IPS DF 6.9 (cell line): ENCODE measurements at places on chromosomes 11 and 22.

- DNase-seq: no peak
Measured at GRCh38 chr11:69425895-69426544, 55.4 kb upstream of the LINC01488 start.

DNA sequence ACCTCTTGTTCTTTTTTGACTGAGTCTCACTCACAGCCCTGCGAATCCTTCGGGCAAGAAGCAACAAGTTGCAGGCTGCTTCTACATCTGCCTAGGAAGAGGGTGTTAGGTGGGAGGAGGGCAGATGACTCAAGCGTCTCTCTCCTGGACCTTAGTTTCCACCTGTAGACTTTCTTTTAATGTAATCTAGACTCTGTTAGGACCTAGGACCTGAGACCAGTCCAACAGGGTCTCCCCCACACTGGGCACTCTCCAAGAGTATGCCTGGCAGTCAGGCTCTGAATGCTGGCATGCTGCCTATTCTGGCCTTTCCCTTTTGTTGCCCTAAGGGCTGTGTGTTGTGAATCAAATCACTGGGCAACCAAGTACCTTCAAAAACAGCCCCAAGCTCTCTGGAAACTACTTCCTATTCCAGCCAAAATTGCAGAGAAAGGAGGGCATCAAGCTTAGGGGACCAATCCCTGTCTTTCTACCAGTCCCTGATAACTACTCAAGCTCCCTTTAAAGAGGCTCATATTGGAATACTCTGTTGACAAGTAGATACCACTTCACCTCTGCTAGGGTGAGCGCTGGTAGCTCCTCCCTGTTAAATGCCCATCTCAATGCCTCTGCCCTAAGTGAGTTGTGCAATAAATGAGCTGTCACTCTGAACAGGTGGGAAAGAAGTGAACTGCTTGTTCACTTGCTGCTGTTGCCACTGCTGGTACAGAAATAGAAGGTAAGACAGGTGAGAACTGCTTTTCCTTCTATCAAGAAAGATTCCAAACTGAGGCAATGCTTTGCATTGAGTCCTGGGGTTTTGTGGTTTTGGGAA is at the start of gene BBOX1:
TSS of gene BBOX1 (plus strand) at position 514 of the 814 bp plus-strand sequence. CDS start 14,616 bp downstream, outside the sequence.
- no peak for DNase-seq

GRCh38 chr22:19806213-19807160 is 45.9 kb downstream of the TBX1 start:
- no peak for DNase-seq

- DNase-seq: no peak
Measured at GRCh38 chr11:123083623-123084029, 21.7 kb upstream of the HSPA8 start.

GRCh38 chr11:61814247-61814957 is 2.4 kb downstream of the FADS1 start:
- no peak for DNase-seq

GRCh38 chr11:125165111-125165842 is 726 bp downstream of the PKNOX2 start:
- DNase-seq: no peak

DNA sequence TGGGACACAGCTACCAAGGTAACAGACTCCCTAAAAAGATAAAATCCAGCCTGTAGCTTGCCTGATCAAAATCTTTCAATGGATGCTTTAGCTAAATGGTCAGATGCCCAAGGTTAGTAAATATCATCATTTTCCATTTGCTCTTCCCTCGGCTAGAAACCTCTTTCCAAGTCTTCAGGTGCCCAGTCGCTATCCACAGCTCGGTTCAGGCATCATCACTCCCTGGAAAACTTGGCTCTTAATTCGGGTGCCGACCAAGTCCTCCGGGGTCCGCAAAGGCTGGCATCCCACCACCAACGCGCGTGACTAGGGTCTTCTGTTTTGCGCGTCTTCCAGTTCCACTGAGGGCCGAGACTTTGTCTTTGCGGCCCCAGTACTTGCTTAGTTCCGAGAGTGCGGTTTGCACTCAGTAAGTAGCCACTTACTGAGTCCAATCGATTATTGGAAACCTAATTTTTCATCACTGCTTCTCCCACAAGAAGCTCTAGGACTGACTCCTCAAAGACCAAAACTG is 44.3 kb downstream of the OR4D9 start:
- DNase-seq: no peak

GRCh38 chr22:17213976-17214375 is 5.3 kb downstream of the ADA2 start:
- no peak for DNase-seq

DNA sequence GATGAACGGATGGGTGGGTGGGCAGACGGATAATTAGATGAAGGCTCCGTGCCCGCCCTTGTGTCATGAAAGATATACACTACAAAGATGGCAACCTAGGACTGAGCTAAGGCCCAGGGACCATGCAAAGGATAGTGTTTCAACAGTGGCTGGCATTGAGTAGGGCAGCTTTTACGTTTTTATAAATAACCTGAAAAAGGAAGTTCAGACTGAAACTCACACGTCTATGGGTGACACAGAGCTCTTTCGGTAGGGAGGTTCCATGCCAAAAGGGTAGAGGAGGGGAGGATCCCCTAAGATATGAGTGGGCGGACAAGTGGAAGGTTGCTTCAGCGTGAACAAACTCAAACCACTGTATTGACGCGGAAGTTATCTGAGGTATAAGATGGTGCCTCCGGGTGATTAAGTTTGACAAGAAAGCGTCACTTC is 90.5 kb downstream of the UBASH3B start:
- DNase-seq: no peak

DNA sequence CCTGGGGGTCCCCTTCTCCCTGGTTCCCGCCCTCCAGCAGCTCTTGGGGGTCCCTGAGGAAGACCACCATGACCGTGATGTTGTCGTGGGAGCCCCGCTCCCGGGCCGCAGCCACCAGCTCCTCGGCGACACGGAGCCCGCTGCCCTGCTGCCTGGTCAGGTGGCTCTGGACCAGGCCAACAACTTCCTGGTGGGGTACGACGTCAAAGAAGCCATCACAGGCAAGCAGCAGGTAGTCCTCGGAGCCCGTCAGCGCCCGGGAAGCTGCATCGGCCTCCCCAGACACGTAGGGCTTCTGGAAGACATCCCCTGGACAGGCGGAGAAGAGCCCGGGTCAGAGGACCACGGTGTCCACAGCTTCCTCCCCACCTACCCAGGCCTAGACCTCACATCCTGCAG is 29.5 kb downstream of the PPM1F start:
- no peak for DNase-seq

DNA sequence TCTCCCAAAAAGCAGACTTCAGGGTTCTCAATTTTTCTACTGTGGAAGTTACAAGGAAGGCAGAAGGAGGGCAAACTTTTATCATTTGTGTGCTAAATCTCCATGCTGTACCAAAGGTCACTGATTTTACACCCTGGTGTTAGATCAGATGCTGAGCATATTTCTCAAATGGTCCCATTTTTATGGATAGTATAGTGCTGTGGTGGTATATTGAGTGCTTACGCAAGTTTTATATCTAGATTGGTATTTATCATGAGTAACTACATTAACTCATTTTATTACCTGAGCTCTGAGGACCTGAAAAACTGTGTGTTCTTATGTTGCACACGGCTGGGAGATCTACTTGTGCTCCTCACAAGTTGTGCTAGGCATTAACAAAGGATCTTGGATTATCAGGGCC is 75.1 kb downstream of the PRR5L start:
- DNase-seq: no peak

- DNase-seq: no peak
Measured at GRCh38 chr11:117877120-117877784, 794 bp upstream of the FXYD6 start.

DNA sequence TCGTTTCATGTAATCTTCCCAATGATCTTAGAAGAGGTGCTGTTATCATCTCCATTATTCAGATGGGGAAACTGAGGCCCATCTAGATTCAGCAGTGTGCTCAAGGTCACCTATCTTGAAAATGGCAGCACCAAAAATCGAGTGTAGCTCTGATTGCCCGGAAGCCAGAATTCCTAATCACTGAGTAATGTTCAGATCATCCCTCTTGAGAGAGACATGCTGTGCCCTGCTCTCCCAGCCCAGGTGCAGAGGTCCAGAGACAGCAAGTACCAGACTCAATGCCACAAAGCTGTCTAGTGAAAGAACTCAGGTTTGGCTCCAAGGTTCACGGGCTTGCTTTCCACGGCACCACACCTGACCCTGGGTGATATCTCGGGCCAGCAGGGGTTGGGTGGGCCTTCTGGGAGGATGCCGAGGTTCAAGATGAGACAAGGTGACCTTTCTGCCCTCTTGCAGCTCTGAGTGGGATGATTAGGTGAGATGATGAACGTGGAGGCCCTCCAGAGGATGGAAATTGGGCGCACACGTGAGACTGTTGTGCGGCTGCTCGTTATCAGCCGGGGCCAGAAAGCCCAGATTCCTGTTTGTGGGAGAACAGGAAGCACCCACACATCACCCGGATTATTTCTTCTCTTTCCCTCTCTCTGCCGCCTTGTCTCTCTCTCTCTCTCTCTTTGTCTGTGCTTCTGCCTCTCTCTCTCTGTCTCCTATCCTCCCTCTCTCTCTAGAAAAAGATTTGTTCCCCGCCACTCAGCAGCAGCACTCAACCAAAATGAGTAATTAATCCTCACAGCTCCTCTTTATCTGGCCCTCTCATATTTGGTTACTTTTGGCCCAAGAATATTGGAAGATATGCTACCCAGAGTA is 19.0 kb upstream of the RASD2 start:
- no peak for DNase-seq
